ENCODE measurements at places on chromosomes 3 and 15.
A peak's percentile ranks its signal among the peaks of the same experiment; 100 is the strongest.

DNA sequence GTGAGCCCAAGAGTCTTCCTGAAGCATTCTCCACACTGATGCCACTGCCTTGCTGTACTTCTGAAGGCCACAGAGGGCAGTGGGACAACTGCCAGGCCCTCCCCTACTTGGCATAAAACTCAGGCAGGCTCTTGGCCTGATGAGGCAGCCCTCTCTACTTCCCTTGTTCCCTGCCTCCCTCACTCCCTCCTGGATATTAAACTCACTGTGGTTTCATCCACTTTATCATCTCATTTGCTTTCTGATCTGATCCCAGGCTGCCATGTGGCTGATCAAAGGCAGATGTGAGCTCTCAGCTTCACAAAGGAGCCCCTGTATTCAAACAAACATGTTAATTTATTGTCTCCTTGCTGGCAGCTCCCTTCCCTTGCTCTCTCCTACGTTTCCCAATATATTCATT, 533.5 kb downstream of the IGSF11 start:
- peak; percentile 86 for DNase-seq

- no peak for DNase-seq
These were observed 156.6 kb downstream of the NR1D2 start for GRCh38 chr3:24101676-24102168.

GRCh38 chr3:152309535-152310307, 41.0 kb downstream of the MBNL1 start:
- no peak for DNase-seq

DNA sequence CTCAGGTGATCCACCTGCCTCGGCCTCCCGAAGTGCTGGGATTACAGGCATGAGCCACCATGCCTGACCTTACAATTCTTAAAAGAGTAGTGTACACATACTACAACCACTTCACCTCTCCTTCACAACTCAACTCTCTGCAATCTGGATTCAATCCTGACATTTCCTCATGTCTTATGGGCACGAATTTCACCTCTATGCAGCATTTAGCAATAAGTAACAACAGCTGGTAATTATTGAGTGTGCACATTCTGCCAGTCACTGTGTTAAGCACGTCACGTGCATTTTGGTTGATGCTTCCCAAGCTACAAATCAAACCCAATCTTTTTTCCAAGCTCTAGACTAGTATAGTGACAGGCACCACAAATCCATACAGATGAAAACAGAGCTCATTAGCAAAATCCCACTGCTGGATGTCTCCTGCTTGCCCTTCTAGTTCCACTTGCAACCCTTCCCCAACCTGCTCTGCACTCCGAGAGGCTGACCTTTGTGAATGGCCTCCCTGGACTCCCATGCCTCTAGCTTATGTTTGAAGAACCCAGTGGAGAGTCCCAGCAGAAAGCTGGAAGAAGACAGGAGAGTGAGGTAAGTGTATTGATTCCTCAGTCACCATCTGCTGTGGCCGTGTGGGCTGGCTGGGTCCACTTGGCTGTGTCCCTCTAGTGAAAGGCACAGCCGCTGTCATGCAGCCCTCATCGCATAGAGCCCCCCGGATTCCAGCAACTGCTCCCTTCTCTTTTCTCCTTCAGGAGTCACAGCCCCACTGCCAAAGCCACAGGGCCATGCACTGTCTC, 176.5 kb downstream of the MEX3B start:
- no peak for DNase-seq

DNA sequence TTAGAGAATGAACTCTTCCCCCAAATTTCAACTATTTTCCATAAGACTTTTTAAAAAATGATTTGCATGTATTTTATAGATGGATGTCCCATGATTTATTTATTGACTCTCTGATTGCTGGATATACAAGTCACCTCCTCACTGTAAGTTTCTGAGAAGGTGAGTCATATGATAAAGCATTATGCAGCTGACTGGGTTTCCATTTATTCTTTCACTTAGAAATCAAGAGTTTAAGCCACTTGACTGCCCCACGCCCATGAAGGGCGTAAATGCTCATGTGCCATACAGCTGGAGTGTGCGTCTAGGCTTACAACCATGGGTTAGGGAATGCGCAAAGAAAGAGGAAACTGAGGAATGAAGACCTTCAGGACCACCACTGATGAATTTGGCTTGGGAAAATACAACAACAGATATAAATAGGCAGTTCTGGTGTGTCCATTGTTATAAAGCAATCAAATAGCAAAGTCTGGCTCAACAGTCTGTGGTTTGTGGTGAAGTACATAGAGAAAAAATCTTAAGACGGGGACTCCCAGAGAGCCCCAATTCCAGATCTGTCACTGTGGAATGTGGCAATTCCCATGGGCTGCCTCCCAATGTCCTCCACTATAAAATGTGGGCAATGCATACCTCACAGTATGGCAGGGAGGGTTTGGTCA, 20.3 kb downstream of the SLCO2A1 start:
- DNase-seq = no peak

- DNase-seq = no peak
These were observed 476.2 kb upstream of the RASGRP1 start for GRCh38 chr15:39040861-39041260.

- no peak for DNase-seq
These were observed 37.5 kb upstream of the EPHB1 start for GRCh38 chr3:134757549-134758069.

DNA sequence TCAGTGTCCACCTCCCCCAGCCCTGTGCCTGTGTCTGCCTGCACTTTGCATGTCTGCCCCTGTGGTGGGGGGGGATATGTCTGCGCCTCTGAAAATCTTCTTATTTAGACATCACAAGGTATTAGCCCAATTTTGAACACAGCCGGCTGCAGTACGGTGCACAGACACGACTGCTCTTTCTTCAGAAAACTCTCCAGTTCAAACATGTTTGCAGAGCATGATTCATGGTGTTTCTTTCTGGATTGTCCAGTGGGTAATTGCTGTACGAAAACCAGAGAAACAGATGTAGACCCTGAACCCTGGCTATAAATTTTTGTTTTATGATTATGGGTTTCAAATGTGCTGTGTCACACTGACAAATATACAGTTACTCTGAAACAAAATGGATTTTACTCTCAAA, 3.4 kb upstream of the RARB start:
- no peak for DNase-seq

DNA sequence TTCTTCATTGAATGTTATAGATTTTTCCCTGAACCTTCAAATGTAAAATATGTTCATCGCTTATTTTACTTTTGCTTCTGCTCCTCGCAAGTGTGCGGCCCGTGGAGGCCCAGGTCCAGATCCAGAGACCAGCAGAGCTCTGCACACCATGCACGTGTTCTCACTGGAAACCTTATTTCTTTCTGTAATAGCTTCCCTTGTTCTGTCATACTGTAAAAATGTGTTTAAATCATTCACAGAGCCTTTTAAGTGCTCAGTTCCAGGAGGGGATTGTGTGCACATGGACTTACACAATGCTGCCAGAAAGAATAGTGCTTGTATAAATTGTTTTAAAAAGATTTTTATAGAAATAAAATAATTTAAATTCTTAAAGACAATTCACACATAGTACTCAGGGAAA, 359.3 kb downstream of the GABRG3 start:
- DNase-seq = no peak

- no peak for DNase-seq
These were observed 127.4 kb downstream of the PCCB start for GRCh38 chr3:136377508-136377907.

DNA sequence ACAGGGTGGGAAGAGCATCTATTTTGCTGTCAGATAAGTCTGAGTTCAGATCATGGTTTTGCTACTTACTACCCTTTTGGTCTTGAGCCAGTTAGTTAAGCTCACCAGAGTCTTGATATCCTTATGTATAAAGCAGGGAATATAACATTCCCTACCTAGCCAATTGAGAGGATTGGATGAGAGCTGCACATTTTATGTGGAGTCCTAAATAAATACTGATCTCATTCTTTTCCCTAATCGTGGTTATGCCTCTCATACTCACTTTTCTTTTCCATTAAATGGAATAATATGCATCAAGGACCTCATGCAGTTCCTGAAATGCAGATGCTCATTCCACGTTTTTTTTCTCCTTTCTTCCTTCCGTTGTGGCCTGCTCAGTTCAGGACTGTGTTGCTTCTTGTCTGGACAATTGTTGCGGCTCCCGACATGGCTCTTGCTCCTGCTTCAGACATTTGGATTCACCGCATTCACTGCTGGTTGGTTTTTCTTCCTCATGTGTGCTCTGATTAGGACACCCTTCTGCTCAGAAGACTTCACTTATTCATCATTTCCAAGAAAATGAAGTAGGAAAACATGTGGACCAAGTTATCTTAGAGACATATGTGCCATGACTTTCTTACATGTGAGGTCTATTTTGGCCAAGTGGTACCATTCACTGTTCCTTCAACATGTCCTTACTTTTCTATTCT, 90.2 kb downstream of the NFKBIZ start:
- no peak for DNase-seq

DNA sequence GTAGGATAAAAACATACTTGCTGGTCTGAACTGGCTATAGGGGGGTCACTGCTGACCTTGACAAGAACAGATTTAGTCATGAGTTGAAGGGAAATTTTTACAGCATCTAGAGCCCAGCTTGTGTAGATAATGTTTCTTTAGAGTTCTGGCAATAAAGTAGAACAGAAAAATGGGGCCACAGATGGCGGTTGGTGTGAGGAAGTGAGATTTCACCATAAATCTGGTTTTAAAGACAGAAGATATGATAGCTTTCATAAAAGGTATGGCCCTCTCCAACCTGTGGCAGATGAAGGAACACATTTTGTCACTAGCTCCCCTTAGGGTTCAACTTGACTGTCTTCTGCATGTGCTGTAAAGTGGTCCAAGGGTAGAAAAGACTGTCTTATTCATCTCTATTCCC, 24.3 kb upstream of the IMPDH2 start:
- DNase-seq = no peak

DNA sequence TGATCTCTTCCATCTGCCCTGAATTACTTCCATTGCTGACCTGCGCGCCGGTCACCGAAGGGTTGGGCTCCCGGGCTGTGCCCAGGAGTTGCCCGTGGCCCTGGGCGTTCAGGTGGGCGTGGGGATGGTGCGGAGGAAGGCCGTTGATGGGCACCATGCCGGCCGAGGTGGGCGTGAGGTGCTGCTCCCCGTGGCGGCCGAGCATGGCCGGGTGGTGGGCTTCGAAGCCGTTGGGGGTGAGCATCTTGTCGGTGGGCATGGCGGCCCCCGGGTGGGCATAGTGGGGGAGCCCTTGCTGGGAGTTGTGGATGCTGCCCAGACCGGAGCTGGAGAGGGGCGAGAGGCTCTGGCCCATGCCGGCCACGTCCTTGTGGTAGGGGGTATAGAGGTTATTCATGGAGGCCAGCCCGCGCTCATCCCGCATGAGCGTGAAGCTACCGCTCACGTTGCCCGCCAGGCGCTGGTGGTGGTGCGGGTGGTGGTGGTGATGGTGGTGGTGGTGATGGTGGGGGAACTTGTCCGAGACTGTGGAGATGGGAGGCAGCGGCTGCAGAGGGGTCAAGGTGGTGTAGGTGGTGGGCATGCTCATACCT, 1.0 kb downstream of the ONECUT1 start:
- no peak for DNase-seq

- DNase-seq = no peak
These were observed 224.8 kb downstream of the RPLP1 start for GRCh38 chr15:69677403-69677802.

GRCh38 chr15:87121336-87121735, 1041.7 kb downstream of the AGBL1 start:
- no peak for DNase-seq

GRCh38 chr3:31955581-31955980, 25.5 kb downstream of the OSBPL10 start:
- DNase-seq = no peak

DNA sequence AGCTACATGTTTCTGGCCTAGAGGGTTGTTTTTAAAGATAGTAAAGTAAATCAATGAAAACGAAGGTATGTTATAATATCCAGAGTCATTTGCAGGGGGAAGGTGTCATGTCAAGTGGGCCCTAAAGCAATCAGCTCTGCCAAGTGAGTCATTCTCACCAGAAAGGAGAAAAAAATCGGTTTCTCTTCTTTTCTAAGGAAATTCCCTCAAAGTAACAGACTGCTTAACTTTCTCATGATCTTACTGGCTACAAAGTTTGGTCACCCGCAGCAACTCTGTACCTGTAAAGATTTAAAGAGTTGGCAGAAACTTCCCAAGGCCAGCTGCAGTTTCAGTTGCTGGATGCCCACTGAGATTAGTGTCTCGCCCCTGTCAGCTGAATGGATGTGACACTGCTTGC, 5.5 kb upstream of the FSIP1 start:
- DNase-seq = no peak

GRCh38 chr15:34065941-34066340, 26.9 kb upstream of the AVEN start:
- DNase-seq = no peak

- no peak for DNase-seq
These were observed 39.0 kb upstream of the ITGA11 start for GRCh38 chr15:68470976-68471375.

GRCh38 chr3:108320746-108321350, 24.5 kb downstream of the HHLA2 start:
- DNase-seq = no peak

Measured in NCI-H1105 (cell line).